ENCODE measurements at places on chromosomes 5 and 9. TPM values are rescaled to one million over a fixed set of nuclear protein-coding genes. Genes with fewer than 3 reads are reported as not detected.
A peak's percentile ranks its signal among the peaks of the same experiment; 100 is the strongest.

DNA sequence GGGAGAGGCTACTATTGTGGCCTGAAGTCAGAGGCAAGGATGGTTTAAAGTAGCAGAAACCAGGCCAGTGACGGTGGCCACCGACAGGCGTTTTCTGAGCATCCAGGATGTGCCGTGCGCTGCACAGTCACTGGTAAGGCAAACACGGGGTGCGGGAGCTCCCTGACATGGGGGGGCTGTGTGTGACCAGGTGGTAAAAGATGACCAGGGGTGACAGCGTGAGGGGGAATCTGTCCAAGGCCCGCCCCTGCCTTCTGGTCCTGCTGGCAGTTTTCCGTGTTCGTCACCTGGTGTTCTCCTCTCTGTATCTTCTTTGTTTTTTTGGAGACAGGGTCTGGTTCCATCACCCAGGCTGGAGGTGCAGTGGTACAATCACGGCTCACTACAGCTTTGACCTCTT lies 167.4 kb downstream of the ICE1 start:
- no peak for DNase-seq
- H3K4me1 ChIP-seq: no peaks in the 10 kb centered on the region
- no peaks in the 10 kb centered on the region for H3K27me3 ChIP-seq
- no peak overlapping the region for H3K27ac ChIP-seq
- H3K36me3 ChIP-seq: no peaks in the 10 kb centered on the region

- no peak for DNase-seq
- peaks cover 80% of the 10 kb centered on the region for H3K36me3 ChIP-seq
- no peaks in the 10 kb centered on the region for H3K27me3 ChIP-seq
- H3K4me1 ChIP-seq: peaks cover 2% of the 10 kb centered on the region
These were observed 13.5 kb downstream of the BASP1 start for GRCh38 chr5:17230808-17231525.

The HEMGN gene
- total RNA-seq: not detected

DNA sequence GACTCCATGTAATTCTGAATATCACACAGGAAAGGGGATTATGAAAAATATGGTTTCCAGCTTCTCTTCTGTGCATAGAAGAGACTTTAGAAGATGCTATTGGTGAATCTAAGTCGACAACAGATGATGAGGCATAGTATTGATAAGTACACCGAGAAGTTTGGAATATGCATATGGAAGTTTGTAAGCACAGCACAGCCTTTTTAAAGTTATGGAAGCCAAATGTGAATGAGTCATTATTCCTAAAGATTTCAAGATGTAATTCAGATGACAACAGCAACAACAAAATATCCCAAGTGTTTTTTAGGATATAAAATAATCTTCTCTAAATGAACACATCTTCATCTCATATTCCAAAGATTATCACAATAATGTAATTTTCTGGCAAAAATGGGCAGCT lies 1723.3 kb downstream of the EFNA5 start:
- no peaks in the 10 kb centered on the region for H3K27me3 ChIP-seq
- no peak overlapping the region for H3K4me3 ChIP-seq
- no peak overlapping the region for H3K27ac ChIP-seq
- no peaks in the 10 kb centered on the region for H3K4me1 ChIP-seq
- H3K36me3 ChIP-seq: no peaks in the 10 kb centered on the region

GRCh38 chr5:80189201-80189600 lies 66.6 kb downstream of the SERINC5 start:
- no peak for DNase-seq
- no peaks in the 10 kb centered on the region for H3K27me3 ChIP-seq
- no peaks in the 10 kb centered on the region for H3K36me3 ChIP-seq
- no peak overlapping the region for H3K4me3 ChIP-seq

DNA sequence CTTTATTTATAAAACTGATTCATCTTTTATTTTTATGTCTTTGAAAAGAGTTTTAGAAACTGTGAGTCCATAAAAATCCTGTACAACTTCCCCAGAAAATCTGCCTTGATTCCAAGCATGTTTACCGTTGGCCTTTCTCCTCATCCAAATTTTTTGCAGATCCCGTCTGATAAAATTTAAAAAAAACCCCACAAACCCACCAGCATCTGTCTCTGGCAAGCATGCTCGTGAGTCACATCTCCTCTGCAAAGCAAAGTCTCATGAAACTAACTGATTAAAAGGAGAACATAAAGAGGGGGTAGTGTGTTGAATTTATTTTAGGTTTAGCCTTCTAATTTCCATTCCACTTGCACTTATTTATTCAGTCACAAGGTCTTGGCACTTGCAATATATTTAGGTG lies 109.4 kb downstream of the MAT2B start:
- no peak overlapping the region for H3K4me3 ChIP-seq
- no peaks in the 10 kb centered on the region for H3K27me3 ChIP-seq
- no peaks in the 10 kb centered on the region for H3K36me3 ChIP-seq
- H3K27ac ChIP-seq: no peak overlapping the region
- H3K4me1 ChIP-seq: no peaks in the 10 kb centered on the region
- no peak for DNase-seq

The OR1J1 gene
- not detected for total RNA-seq

The SHOC1 gene
- not detected for total RNA-seq

DNA sequence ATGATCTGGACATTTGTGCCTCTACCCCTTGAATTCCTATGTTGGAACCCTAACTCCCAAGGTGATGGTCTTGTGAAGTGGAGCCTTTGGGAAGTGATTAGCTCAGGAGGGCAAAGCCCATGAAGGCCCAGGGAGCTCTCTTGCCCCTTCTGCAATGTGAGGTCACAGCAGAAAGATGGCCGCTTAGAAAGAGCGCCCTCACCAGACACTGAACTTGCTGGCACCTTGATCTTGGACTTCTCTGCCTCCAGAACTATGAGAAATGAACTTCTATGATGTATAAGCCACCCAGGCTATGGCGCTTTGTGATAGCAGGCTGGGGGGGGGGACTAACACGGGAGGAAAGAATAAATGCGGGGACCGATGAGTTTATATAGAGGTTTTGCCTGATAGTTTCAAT lies 45.3 kb downstream of the AGXT2 start:
- H3K4me1 ChIP-seq: no peaks in the 10 kb centered on the region
- DNase-seq: no peak
- H3K27me3 ChIP-seq: no peaks in the 10 kb centered on the region
- H3K4me3 ChIP-seq: no peak overlapping the region
- H3K36me3 ChIP-seq: no peaks in the 10 kb centered on the region

DNA sequence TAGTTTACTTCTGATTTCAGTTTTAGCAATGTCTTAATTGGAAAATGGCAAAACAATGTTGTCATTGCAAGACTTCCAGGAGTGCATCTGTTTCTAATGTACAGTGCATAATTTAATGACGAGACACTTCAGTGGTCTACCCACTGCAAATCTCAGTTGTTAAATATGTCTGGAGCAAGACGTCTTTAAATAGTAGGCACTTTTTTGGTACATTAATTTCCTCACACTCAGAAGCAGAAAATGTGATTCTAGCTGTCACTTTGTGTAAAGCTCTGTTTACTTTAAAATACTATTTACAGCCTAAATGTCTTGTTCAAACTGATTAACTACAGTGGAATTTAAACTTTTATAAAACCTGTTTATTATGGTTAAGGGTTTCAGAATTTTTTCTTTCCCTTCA lies 815.5 kb downstream of the TLE1 start:
- no peaks in the 10 kb centered on the region for H3K4me1 ChIP-seq
- H3K36me3 ChIP-seq: no peaks in the 10 kb centered on the region
- DNase-seq: no peak
- no peaks in the 10 kb centered on the region for H3K27me3 ChIP-seq
- H3K27ac ChIP-seq: no peak overlapping the region

The CAMK4 gene
- 6.3 TPM for total RNA-seq

The PCDHGA11 gene
- total RNA-seq: 2.7 TPM

The F2RL2 gene
- not detected for total RNA-seq

- no peak for DNase-seq
- no peak overlapping the region for H3K4me3 ChIP-seq
- no peak overlapping the region for H3K27ac ChIP-seq
- H3K36me3 ChIP-seq: no peaks in the 10 kb centered on the region
- no peaks in the 10 kb centered on the region for H3K27me3 ChIP-seq
These were observed 1072.3 kb upstream of the DMAC1 start for GRCh38 chr9:8871796-8872445.

The PHYHD1 gene
- 22.2 TPM for total RNA-seq

The IFNA2 gene
- total RNA-seq: not detected

GRCh38 chr9:107732781-107733522 lies 243.4 kb upstream of the KLF4 start:
- no peaks in the 10 kb centered on the region for H3K4me1 ChIP-seq
- no peaks in the 10 kb centered on the region for H3K27me3 ChIP-seq
- no peak overlapping the region for H3K4me3 ChIP-seq
- H3K27ac ChIP-seq: no peak overlapping the region

The SOHLH1 gene
- total RNA-seq: not detected

DNA sequence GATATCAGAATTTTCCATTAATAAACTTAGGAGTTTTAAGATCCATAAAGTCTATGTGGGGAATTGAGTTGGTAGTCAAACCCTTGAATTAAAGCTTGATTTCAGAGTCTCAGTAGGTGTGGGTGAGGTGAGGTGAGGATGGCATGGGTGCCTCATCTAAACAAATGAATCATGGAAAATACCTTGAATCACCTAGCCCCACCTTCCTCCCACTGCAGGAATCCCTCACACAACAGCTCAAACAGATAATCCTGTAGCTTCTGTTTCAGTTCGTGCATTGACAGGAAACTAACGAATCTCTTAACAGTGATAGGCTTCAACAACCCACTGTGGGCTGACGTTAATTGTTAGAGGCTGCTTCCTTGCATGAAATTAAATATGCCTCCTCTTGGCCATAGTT lies 185.0 kb downstream of the SREK1 start:
- no peak overlapping the region for H3K27ac ChIP-seq
- H3K4me1 ChIP-seq: no peaks in the 10 kb centered on the region
- no peaks in the 10 kb centered on the region for H3K27me3 ChIP-seq
- peaks cover 3% of the 10 kb centered on the region for H3K36me3 ChIP-seq
- no peak for DNase-seq

DNA sequence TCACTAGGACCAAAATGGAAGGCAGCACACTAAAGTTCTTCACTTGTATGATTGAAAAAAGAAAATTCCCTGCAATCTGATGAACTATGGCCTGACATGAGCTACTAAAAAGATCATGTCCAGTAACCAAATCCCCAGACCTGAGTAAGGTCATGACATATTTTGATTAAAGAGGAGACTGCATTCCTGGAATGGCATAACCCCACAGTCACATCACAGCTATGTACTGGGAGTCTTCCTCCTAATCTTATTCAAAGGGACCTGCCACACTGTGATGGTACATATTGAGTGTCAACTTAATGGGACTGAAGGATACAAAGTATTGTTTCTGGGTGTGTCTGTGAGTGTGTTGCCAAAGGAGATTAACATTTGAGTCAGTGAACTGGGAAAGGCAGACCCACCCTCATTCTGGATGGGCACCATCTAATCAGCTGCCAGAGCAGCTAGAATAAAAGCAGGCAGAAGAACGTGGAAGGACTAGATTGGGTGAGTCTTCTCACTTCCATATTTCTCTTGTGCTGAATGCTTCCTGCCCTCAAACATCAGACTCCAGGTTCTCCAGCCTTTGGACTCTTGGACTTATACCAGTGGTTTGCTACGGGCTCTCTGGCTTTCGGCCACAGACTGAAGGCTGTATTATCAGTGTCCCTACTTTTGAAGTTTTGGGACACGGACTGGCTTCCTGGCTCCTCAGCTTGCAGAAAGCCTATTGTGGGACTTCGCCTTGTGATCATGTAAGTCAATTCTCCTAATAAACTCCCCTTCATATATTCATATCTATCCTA lies 345.0 kb downstream of the TMEM38B start:
- no peak for DNase-seq
- H3K27ac ChIP-seq: no peak overlapping the region
- H3K27me3 ChIP-seq: no peaks in the 10 kb centered on the region
- H3K36me3 ChIP-seq: peaks cover 2% of the 10 kb centered on the region
- H3K4me1 ChIP-seq: peaks cover 6% of the 10 kb centered on the region

GRCh38 chr9:137007108-137007815 lies 10.9 kb upstream of the CLIC3 start:
- H3K4me1 ChIP-seq: no peaks in the 10 kb centered on the region
- H3K27ac ChIP-seq: no peak overlapping the region
- H3K4me3 ChIP-seq: no peak overlapping the region

DNA sequence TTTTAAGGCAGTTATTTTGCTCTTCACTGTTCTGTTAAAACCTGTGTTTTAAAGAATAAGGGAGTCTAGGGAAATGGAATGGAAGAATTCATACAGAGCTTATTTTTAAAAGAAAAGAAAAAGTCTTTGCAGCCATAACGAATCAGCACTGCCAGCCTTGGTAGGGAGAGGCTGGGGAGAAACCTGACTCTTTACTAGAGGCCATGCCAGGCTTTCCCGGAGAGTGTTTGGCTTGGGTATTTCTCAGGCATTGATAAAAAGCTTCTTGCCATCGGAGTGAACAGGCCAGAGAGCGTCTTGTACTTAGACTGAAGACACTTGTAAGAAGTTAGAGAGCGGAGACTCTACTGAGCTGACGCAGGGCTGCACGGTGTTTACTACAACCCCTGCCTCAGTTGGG lies 72.7 kb upstream of the NFIL3 start:
- no peaks in the 10 kb centered on the region for H3K36me3 ChIP-seq
- H3K4me1 ChIP-seq: no peaks in the 10 kb centered on the region
- H3K27me3 ChIP-seq: no peaks in the 10 kb centered on the region
- no peak for DNase-seq
- no peak overlapping the region for H3K4me3 ChIP-seq

The PELO gene
- 18.6 TPM for total RNA-seq

GRCh38 chr5:178307267-178308045 lies 74.9 kb upstream of the PHYKPL start:
- H3K4me1 ChIP-seq: no peaks in the 10 kb centered on the region
- no peaks in the 10 kb centered on the region for H3K27me3 ChIP-seq
- no peaks in the 10 kb centered on the region for H3K36me3 ChIP-seq
- no peak overlapping the region for H3K27ac ChIP-seq
- DNase-seq: no peak

GRCh38 chr9:136944212-136944518 lies 373 bp downstream of the FBXW5 start:
- H3K4me3 ChIP-seq: peak overlapping the region; percentile 68
- H3K36me3 ChIP-seq: peaks cover 2% of the 10 kb centered on the region
- no peaks in the 10 kb centered on the region for H3K27me3 ChIP-seq
- H3K27ac ChIP-seq: no peak overlapping the region
- DNase-seq: no peak
- H3K4me1 ChIP-seq: no peaks in the 10 kb centered on the region

DNA sequence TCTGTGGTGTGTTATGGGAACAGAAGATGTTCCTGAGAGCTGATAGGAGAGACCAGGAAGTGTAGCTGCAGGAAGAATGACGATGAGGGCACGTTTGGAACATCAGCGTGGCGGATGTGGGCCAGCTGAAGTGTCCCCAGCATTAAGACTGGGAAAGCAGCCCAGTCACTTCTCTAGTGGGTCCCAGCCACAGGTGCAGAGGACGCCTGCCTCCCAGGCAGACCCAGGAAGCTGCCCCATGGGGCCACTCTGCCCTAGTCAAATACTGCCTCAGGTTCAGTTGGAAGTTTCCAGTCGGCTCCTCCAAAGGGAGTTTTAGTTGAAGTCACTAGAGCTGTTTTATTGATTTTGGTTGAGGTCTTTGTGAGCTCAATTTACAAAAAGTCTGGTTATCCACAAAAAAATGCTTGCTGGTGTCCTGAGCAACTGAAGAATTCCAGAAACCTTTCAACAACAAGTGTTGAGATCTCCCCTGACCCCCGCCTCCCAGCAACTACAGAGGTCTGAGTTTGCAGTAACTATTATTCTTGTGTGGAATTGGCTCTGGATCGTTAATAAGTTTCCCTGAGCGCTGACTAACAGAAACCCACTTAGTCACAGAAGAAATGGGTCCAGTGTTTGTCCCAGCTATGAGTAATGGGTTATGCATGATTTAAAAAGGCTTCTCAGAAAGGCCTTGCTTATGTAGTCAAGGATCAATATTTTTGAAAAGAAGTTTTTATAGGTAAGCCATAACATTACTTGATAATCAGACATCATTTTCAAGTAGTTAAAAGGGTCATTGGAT lies 294.1 kb downstream of the FANCC start:
- DNase-seq: no peak
- no peak overlapping the region for H3K27ac ChIP-seq
- H3K4me1 ChIP-seq: no peaks in the 10 kb centered on the region
- H3K36me3 ChIP-seq: 0 out of 2 replicates have a peak, but pooled peaks cover 4% of the 10 kb centered on the region
- no peaks in the 10 kb centered on the region for H3K27me3 ChIP-seq

The HTR4 gene
- total RNA-seq: not detected
